NCI-H82 (cell line): ENCODE measurements at places on chromosomes 1 and 21.

- no peak for DNase-seq
These were observed 35.9 kb downstream of the ZNF695 start for GRCh38 chr1:246971969-246972368.

DNA sequence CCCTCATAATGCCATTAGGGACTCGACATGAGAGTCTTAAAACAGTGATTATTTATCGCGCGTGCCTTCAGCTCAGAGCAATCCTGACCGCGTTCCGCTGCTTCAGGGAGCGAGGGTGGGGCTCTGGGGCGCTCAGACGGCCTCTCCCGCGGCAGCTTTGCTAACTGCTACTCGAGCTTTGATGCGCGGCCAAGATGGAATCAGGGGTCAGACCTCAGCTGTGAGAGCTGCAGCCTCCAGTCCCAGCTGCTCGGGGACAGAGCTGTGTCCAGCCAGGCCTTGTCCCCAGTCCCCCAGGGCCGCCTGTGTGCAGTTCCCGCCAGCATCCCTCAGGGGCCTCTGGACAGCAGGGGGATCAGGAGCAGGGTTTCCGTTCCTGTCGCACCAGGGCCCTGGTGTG lies 104.6 kb upstream of the TTC34 start:
- peak; percentile 70 for DNase-seq

DNA sequence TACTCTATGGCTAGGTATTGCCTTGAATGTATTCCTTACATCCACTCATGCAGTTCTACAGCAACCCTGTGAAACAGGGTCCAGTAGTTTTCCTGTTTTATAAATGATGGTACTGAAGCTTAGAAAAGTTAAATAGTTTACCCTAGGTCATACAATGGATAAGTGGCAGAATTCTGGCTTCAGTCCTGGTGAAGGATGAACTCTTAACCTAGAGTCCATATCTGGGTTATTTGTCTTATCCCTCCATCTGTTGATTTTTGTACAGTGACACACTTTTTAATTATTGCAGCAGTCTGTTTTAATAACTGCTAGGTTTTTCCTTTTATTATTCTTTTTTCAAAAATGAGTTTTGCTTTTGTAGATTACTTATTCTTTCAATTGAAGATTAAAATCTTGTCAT lies 263.9 kb downstream of the DNM3 start:
- no peak for DNase-seq

DNA sequence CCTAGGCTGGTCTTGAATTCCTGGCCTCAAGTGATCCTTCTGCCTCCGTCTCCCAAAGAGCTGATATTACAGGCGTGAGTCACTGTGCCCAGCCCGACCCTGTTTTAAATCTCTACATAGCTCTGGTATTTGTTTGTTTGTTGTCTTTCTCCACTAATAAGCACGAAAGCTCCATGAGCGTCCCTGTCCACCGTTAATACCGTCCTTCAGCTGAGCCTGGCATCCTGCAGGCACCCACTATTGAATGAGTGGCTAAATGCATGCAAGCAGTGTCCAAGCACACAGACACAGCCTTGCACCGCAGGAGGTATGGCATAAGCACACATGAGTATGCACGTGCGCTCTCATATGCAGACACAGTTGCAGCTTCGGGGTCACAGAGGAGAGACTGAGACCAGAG lies 4.5 kb upstream of the COL16A1 start:
- no peak for DNase-seq

DNA sequence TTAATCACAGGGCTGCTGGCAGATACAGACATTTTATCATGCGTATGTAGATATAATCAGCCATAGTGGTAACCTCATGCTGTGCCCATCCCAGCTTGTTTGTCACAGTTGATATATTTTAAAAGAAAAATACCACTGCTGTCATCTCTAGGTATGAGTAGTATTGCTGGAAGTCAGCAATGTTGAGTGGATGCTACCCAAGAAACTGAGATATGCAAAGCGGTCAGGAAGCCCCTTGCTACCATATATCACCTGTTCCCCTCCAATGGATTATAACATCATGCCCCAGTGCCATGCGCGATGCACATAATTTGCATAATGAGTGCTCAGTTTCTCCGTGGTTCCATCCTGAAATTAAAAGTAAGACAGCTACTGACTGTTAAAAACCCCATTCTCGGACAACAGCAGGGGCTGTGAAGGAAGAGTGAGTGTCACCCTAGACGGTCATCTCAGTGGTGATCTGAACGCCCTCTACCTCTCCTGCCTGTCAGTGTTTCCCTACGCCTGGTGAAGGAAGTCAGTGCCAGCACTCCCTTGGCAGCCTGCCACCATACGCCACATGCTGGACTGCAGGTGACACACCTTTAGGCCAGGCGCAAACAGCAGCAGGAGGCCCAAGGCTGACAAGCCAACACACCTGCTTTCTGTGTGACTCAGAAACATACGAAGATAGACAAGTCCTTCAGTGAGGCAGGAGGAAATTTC lies 2.7 kb downstream of the IL10RB start:
- no peak for DNase-seq

- peak; percentile 18 for DNase-seq
These were observed 37.1 kb downstream of the PLA2G4A start for GRCh38 chr1:186865857-186866256.
